ENCODE measurements at places on chromosomes 13 and 19.

DNA sequence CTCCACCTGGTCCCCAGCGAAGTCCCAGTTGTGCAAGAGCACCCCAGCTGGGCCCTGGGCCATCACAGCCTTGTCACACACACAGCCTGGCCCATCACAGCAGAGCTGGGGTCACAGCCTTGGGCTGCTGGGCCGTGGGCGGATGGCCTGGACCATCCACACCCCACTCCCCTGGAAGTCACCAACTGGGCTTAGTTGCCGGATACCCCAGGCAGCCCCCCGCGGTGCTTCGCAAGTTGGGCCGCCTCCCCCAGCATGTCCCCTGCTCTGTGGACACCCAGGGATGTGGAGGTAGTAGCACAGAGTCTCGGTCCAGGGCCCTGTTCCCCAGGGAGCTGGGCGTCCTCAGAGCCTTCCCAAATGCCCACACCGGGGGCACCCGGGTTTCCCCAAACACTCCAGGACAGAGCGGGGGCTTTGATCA, 4.5 kb upstream of the ZNF554 start:
- no peak for DNase-seq

DNA sequence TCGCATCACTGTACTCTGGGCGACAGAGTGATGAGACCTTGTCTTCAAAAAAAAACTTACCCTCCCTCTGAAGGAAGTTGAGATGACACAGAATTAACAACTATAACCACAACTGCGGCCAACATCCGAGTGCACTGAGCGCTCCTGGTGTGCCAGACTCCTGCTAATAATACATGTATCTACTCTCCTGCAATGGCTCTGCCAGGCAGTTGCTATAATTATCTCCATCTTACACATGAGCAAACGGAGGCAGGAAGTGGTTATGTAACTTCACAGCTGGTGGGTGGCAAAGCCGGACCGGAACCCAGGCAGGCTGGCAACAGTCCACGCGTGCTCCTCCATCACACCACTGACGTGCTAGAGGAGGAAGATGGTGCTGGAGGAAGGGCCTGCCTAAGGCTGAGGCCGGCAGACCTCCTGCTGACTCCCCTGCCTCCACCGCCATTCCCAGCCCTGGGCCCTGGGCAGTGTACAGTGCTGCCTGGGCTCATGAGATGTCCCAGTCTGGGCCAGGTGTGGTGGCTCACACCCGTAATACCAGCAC, 12.6 kb downstream of the XRCC1 start:
- peak; percentile 65 for DNase-seq

DNA sequence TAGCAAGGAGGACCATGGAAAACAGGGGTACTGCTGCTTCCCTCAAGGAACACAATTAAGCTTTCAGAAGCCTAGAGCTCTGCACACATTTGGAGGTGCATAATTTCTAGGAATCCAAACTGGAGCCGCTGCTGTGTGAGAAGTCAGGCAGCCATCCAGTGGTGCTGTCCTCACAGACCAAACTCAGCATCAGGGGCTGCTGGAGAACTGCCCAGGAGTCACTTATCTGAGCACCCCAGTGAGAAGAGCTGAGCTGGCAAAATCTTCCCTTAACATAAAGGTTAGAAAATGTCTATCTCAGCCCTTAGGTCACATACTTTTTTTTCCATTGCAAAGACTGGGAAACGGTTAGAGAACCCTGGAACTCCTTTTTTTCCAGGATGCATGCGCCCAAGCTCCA, 72.8 kb downstream of the ATP7B start:
- DNase-seq = no peak

DNA sequence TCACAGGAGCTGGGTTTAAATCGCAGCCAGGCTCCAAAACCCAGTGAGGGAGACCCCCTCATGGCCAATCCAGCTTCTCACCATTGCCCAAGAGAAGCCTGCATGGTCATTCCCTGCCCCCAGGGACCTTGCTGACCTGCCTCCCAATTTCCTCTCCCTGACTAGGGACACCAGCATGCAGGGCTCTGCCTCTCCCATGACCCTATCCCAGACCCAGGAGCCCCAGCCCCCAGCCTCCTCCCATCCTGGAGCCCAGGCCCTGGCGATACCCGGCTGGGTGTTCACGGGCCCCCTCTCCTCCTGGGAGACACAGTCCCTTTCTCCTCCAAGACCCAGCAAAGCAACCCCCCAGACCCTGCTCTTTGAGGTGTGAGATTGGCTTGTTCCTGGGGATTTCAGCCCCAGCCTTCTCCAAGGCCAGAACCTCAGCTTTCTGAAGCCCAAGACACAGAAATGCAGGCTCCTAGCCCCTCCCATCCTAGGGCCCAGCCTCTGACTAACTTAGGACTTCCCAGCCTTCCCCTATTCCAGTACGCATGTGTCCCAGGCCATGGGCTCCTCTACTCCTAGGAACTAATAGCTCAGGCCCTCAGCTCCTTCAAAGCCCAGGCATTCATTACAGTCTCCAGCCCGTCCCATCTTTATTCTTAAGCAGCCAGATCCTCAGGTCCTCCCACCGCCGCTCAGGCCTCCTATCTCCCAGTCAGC, 1.1 kb downstream of the GYS1 start:
- DNase-seq = no peak

- DNase-seq = no peak
Observed at GRCh38 chr13:21979161-21979806, 308.4 kb downstream of the FGF9 start.

Data from activated gamma-delta T cell (primary cell).